ENCODE measurements at places on chromosomes 6 and 20. TPM values are rescaled to one million over a fixed set of nuclear protein-coding genes. Genes with fewer than 3 reads are reported as not detected.

Gene GPLD1
- polyA plus RNA-seq = 2.2 TPM

DNA sequence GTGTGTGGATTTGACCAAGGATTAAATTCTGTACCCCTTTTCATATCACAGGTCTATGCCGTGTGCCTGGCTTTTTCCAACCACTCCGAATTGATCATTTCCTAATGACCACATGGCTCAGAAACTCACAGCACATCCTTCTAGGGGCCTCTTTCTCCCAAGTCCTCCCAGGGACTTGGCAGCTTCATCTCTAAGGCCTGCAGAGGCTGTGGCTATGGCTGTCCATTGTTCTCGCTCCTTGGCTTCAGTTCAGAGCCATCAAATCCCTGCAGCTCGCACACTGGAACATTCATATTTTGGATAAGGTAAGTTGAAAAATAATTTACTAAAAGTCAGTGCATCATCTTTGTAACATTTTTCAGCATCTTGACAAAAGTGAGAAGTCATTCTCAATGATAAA, 497.2 kb upstream of the CDH4 start:
- peak; percentile 16 for DNase-seq

Gene ADAM33
- 8.5 TPM for polyA plus RNA-seq

Gene ISM1
- polyA plus RNA-seq = 12.5 TPM

Gene SMIM29
- 10.5 TPM for polyA plus RNA-seq

- DNase-seq = no peak
Observed at GRCh38 chr6:140923048-140923447, 1209.7 kb upstream of the GJE1 start.

- DNase-seq = no peak
Observed at GRCh38 chr6:36920546-36920945, 34.0 kb upstream of the PI16 start.

GRCh38 chr6:47103931-47104330, 61.8 kb upstream of the ADGRF1 start:
- no peak for DNase-seq

DNA sequence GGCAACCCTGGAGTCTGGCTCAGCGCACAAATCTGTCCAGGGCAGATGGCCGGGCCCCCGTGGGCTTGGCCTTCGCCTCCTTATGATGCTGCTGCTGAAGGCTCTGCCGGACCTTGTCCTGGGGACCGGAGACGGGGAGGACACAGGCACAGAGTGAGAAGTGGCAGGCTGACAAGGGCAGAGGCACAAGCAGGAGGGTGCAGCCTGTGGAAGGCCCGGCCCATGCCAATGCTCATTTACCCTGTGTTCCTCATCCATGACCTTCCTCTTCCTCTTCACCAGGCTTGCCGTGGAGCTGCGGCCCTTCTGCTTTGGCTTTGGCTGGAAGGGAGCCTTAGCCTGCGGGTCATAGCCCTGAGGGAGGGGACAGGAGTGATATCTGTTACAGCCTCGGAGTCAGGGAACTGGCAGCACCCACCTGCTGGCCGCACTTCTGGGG, 2.4 kb downstream of the B3GALT4 start:
- DNase-seq = no peak

Gene SEL1L2
- polyA plus RNA-seq = not detected

- DNase-seq = no peak
Observed at GRCh38 chr6:5438922-5439584, 177.7 kb downstream of the FARS2 start.

Gene SNAI1
- 9.8 TPM for polyA plus RNA-seq

- DNase-seq = no peak
Observed at GRCh38 chr6:32430179-32430578, 9.5 kb upstream of the HLA-DRA start.

GRCh38 chr20:14178528-14178927, 158.9 kb downstream of the FLRT3 start:
- no peak for DNase-seq

Gene PTCRA
- 0.28 TPM for polyA plus RNA-seq

- DNase-seq = no peak
Observed at GRCh38 chr6:140090871-140091270, 716.4 kb upstream of the CITED2 start.

DNA sequence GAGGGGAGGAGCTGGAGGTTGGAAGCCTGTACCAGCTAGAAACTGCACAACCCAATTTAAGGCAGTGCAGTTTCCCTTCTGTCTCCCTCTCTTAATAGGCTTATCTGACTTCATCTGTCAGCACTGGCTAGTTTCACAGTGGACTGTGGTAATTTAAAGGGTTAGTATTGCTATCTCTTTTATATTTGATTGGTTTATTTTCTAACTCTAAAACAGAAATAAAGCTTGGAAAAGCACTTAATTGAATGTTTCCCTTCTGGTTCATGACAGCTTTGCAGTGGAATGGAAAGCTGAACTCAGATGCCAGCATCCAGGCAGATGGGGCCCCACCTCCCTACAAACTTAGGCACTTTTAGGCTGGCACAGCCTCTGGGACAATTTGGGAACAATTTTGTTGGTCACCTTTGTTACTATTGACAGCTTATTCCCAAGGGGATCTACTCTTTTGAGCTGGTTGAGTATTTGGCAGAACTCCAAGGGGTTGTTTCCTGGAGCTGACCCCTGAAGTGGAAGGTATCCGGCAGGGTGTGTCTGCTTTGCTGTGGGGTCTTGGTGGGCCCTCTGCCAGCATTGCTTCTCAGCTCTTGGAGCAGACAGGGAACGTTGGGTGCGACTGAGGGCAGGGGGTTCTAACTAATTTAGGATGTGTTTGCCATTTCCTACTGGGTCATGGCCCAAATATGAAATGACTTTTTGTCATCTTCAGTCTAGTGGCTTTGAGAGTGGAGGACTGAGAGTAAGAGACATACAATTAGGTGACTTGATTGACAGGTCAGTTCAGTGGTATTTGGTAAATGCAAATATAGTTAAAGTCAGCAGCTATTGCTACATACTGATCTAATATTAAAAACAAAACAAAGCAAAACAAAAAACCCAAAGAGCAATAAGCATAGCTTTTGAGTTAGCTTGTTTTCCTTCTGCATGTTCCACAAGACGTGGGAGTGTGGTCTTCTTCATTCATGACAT, 9.3 kb downstream of the SH3BGRL2 start:
- no peak for DNase-seq

- DNase-seq = no peak
Observed at GRCh38 chr20:32589256-32589655, 4.1 kb upstream of the NOL4L start.

DNA sequence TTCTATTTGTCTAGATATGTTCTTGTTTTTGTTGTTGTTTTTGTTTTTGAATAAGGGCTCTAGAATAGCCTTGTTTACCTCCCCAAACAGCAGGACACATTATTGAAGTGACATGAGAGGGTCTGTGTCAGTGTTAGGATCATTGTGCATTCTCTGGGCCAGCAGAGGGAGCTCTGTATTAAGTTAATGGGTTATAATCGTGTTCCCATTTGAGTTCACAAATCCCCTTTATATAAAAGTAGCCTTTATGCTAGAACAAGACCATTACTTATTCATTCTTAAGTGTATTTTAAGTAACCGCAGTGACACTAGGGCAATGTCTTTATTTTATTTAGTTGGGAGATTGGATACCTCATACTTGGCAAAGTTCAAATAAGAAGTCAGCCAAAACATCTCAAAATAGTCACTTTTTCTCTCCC, 44.8 kb downstream of the STK4 start:
- DNase-seq = peak; percentile 15

Gene ULBP1
- 3.9 TPM for polyA plus RNA-seq

GRCh38 chr6:128064540-128064895, 163.7 kb upstream of the THEMIS start:
- no peak for DNase-seq

GRCh38 chr6:13288969-13289391, 39.4 kb downstream of the TBC1D7 start:
- no peak for DNase-seq

DNA sequence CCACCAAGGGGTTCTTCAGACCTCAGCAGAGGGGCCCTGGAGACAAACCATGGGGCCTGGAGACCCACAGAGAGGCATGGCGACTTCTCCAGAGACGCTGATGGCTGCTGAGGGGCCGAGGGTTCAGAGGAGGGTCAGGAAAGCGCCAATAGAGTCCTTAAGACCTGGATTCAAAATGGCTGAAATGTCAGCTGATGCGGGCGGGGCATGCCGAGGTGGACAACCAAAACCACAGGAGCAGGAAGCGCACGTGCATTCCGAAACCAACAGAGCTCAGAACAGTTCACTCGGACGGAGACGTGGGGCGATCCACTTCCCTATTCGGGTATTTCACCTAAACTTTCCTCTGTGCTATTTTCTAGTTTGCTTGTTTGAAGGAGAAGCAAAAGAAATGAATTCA, 99.9 kb upstream of the RIN2 start:
- no peak for DNase-seq

DNA sequence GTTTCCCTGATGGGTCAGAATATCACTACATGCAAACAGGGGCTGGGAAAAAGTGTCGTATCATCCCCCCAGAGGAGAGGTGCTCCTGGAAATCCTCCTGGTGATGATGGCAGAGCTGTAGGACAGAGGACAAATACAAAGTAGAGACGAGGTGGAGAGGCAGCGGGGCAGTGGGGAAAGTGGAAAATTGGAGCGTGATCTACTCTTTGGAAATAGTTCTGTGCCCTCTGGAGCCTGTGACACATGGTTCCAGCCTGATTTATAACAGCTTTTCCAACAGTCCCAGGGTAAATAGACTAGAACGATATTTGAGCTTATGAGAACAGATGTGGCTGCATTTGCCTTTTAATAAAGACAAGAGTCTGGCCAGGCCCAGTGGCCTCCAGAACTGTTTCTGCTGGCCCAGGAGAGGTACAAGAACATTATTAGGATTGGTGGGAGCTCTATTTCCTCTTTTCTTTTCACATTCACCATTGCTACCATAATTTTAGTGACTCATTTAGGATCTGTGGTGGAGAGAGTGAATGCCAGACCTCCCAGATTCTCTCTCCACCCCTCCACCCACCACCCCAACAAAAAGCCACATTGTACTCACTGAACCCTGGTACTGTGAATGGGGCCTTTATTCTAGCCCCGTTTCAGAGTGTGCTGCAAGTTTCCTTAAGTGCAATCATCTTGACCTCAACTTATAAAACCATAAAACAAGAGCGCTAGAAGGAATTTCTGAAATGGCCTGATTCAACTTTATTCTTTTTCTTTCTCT, 78.3 kb downstream of the BTBD3 start:
- DNase-seq = no peak

- no peak for DNase-seq
Observed at GRCh38 chr6:149094156-149094555, 223.4 kb upstream of the TAB2 start.

DNA sequence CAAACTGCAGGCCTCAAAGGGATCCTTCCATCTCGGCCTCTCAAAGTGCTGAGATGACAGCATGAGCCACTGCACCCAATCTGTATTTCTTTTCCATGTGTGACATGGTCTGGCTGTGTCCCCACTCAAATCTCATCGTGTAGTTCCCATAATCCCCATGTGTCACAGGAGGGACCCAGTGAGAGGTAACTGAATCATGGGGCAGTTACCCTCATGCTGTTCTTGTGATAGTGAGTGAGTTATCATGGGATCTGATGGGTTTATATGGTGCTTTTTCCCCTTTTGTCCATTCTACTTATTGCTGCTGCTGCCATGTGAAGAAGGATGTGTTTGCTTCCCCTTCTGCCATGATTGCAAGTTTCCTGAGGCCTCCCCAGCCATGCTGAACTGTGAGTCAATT, 10.3 kb upstream of the BRPF3 start:
- DNase-seq = no peak

GRCh38 chr6:2763345-2763841, 1.8 kb upstream of the WRNIP1 start:
- DNase-seq = no peak

Gene SEMG1
- polyA plus RNA-seq = not detected

Gene SH3BGRL2
- polyA plus RNA-seq = 39.7 TPM

- no peak for DNase-seq
Observed at GRCh38 chr6:170052991-170053821, 237.7 kb downstream of the DLL1 start.

Gene GLP1R
- 0.56 TPM for polyA plus RNA-seq

Gene TPBG
- 6.3 TPM for polyA plus RNA-seq

DNA sequence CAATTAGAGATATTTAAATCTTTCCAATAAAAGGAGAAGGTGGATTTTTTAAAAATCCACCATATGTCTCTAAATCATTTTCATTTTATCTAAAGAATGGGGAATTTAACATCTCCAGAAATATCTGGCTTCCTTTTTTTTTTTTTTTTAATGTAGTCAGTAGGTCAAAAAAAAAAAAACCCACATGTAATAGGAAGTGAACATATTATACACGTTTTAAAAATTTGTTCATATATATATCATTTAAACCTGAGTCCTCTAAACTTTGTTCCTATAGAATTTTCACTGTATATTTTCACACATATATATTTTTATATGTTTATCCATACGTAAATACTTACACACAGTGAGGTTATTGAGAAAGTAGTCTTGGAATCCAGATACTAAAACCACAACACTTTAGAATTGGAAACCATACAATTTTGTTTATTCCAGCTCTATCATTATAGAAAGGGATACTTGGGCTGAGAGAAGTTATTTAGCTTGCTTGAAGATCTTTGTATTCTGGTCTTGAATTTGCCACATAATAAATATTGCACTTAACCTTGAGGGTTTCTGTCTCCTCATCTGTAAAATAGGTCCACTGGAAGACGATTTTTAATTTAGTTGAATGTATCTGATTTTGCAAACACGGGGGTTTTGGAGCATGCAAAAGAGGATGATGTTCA, 62.1 kb upstream of the ZNF217 start:
- no peak for DNase-seq

Gene CPNE5
- 6.8 TPM for polyA plus RNA-seq

Gene PRDM13
- polyA plus RNA-seq = not detected

DNA sequence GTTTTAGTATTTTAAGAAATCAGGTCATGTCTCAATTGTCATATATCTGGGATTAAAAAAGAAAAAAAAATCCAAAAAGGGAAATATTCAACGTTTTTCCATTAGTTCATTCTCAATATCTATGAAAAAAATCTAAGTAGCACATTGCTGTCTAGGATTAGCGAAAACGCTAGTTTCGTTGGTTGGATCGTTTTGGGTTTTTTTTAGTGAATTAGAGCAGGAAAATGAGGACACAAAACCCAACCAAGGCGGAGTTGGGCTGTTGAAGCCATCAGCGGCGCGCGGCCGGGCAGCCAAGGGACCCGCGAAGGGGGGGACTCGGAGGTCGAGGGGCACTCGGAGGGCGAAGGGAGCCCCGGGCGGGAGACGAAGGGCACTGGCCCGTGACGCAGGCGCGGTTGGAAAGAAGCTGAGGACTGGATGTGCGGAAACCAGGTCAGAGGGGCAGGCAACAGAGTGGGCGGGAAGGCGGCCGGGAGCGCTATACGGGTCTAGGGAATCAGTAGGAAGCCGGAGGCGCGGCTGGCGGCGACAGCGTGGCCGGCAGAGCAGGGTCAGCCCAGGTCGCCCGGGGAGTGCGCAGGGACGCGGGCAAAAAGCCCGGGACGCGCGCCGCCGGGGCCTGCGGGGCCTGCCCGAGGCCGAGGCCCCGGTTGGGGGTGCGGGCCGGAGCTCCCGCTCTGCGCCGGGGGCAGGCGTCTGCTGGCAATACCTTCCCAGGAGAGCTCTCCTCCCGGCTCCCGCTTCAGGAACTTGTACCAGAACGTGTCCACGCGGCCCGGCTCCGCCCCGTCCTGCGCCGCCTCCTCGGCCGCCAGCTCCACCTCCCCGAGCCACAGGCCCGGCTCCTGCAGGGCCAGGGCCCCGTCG, 599 bp downstream of the EPM2A start:
- DNase-seq = peak; percentile 87

Data from right lung (tissue), 10 donors.